Activated CD4-positive, CD25-positive, alpha-beta regulatory T cell treated with anti-CD3 and anti-CD28 coated beads, Interleukin-2, amount 50 U/mL, for 72 hours (primary cell): ENCODE measurements at places on chromosomes 6 and 20.

DNA sequence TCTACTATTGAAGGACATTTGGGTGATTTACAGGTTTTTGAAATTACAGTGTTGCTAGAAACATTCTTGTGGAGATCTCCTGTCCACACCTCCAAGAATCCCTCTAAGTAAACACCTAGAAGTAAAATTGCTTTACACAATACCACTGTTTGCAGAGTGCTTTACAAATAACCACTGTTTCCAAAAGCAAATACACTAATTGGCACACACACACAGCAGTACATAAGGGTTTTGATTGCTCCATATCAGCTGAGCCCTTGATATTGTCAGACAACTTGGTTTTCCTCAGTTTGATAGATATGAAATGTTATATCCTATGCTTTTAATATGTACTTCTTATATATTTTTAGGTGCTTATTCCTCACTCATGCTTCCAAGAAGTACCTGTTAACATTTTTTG is 6.3 kb downstream of the HMGN4 start:
- DNase-seq, result no peak

DNA sequence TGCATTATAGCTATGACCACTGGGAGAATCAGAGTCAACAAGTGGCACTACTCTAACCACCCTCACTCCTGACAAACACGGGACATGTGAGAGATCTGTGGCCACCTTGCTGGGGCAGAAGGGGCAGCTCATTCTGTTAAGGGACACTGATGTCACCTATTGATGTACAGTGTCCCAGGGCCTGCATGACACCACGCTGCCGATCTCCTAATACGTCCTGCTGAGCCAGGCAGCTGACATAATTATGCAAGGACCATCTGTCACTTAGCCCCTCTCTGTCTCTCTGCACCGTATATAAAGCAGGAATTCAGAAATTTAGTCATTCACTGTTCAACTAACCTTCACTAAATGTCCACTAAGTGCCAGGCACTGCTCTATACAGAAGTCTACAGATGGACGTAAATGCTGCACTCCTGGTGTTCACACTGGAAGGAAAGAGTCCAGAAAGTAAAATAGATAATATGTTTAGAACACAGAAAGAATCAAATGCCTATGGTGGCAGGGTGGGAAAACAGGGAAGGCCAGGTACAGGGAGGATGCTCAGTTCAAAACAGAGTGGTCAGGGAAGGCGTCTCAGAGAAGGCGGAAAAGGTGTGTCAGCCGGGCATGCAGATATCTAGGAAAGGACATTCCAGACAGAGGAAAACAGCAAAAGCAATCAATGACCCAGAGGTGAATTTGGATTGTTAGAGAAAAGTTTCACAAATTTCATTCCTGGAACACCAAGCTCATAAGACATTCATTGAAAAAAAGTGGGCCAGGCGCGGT is 173.8 kb downstream of the ZNF217 start:
- no peak for DNase-seq

DNA sequence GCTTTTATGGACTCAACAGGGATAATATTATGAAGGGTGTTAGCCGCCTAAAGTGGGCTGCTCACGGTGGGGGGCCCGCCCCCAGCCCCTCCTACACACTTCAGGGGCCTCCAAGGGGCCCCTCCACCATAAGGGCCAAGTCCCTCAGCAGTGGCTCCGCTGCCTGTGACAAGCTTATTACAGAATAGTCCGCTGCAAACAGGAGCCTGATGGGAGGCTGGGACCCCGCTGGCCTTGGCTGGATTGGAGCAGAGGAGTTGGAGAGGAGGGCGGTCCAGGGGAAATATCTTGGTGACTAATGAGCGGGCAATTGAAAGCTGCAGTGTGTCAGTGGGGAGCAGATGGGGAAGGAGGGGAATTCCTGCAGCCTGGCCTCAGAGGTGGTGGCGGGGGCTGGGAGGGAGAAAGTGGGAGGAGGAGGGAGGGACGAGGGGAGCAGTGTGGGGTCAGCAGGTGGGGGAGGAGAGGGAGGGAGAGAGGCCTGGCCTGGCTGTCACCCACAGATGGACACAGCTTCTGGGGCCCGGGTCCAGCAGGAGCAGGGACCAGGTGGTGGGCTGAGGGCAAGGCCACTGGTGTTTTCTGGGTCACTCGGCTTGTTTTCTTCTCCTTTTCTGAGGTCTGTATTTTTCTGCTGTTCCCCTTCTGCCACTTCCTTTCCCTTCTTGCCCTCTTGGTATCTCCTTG is 57.6 kb upstream of the FOXP4 start:
- no peak for DNase-seq

- DNase-seq, result no peak
These were observed 106.3 kb downstream of the PREX1 start for GRCh38 chr20:48721324-48722001.

DNA sequence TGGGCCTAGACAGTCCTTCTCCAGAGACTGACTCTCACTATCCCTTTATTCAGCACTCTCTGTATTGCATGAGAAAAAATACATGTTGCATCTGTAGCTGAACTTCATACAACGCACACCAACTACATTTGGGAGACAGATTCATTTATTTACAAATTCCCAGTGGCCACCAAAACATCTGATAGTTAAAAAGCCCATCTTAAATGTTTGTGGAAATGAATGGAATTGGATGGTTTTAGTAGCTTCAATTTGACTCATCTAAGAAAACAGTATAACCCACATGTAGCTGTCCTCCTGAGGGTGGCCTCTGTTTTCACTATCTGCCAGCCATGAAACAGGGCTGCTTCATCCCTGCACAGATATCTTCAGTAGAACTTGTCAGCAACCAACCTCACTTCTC is 116.3 kb downstream of the PCSK2 start:
- DNase-seq, result no peak

DNA sequence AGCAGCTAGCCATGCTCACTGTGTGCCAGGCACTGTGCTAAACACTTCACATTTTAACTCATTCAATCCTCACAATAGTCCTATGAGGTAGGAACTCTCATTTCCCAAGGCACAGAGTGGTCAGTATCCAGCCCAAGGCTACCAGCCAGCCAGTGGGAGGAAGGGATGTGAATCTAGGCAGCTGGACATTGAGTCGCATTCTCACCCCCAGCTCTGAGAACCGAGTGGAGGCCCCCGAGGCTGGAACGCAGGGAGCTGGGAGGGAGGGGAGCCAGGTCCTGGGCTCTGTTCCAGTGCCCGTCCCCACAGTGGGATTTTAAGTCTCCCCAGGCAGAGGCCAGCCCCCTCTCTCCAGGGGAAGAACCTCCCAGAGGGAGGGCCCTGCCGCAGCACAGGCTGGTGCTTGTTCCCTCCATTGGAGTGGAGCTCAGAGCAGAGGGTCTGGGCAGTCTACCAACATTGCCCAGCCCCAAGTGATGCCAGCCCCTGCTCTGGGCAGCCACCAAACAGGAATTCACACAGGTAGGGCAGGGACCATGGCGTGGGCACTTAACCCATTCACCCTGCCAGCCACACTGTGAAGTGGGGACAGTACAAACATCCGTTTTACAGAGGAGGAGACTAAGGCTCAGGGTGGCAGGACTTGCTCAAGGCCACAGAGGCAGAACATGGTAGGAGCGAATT is 131.3 kb downstream of the CEBPB start:
- no peak for DNase-seq

DNA sequence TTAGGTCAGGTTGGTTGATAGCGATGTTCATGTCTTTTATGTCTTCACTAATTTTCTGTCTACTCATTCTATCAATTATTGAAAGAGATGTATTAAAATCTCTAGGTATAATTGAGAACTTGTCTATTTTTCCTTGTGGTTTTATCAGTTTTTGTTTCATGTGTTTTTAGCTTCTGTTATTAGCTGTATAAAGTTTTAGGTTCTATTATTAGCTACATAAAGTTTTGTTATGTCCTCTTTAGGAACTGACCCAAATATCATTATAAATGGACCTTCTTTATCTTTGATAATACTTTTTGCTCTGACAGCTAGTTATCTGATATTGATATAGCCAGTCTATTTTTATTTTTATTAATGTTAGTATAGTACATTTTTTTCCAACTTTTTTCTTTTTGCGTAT is 92.4 kb upstream of the TMEM170B start:
- no peak for DNase-seq
